Osteoblast (primary cell): ENCODE measurements at places on chromosomes 2 and 18.
A peak's percentile ranks its signal among the peaks of the same experiment; 100 is the strongest.

DNA sequence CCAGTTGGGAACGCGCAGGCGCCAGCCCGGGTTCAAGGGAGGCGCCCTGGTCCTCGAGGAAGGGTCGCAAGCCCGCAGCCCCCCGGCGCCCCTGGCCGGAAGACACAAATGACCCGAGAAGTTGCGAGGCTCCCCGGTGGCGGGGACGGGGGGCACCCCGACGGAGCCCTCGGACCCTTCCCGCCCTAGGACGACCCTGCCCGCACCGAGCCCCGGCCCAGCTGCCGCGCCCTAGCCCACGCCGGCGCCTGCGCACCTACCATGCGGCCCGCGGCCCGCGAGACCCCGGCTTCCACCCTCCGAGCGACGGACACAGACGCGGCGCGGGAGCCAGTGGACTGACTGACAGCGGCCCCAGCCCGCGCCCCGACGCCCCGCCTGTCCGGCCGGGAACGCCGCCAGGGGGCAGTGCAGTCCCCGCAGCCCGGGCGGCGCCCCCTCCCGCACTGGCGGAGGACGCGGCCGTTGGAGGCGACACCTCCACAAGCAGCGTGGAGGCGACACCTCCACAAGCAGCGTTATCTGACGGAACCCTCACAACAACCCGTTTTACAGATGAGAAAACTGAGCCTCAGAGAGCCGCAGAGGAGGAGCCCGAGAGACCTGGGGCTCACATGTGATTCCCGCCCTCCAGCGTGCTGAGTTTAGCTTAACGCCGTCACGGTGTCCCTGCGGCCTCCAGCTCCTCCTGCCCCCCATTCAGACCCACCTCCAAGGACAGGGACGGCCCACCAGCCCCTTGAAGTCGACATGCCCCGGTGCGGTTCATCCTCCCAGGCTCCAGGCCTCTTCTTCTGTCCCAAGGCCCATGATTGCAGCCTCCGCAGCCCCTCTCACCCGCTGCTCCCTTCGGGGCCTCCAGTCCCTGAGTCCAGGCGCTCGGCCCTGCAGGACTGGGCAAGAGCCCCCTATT is at the start of gene NMUR1:
TSS of gene NMUR1 (minus strand) at position 347 of the 913 bp plus-strand sequence. CDS start at position 263, 84 bp downstream.
- peak; percentile 95 for DNase-seq

DNA sequence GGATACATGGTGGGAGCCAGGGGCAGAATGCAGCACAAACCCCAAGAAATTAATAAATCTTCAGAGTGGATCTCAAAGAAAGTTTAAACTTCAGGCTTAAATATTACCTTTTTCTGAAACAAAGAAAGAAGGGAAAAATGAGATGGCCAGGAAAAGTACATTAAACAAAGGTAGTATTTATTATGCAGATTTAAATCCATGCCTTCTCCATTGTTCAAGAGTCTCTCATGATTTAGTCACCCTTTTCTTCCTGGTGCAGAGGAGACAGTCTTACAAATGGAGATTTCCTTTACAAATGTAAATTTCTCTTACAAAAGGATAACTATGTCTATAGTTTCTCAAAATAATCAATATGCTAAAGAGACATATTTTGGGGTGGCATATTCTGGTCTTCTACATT is 33.4 kb upstream of the PPM1B start:
- no peak for DNase-seq

DNA sequence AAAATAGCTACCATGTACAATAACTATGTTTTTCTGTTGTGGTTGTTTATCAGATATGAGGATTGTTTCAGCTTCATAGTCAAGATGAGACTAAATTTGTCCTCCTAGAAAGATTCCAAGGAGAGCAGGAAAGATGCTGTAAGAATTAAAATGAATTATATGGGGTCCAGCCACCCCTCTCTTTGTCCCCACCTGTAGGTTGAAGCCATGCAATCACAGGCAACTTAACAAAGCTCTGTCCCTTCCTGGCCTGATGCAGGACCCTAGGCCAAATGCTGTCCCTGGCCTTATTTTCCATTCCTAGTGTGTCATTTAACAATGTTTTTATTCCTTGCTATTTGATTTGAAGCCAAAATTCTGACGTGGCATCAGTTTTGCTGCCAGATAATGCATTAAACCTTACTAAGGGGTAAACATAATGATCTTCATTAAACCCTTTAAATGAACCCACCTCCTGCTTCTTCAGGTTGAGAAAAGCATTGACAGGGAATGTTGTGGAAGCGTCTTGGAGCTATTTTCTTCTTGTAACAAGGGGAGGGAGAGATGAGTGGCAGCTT is 240.9 kb upstream of the ZNF521 start:
- DNase-seq, result no peak

DNA sequence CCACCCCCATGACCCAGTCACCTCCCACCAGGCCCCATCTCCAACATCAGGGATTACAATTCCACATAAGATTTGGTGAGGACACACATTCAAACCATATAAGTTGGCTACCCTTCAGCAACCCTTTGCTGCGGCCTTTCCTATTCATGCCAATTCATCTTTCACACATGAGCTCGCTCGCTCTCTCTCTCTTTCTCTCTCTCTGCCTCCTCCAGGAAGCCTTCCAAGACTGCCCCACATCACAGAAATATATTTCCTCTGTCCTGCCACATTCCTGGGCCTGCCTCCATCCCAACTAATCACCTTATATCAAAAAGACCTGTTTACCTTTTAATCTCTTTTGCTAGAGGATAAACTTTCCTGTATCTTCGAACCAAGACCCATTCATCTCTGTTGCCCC is 188.9 kb downstream of the TTC32 start:
- no peak for DNase-seq
